Esophagus muscularis mucosa (tissue), 4 donors: ENCODE measurements at places on chromosomes 1 and 21. TPM values are rescaled to one million over a fixed set of nuclear protein-coding genes. Genes with fewer than 3 reads are reported as not detected.

Gene LHX4
- not detected for total RNA-seq

Gene REN
- not detected for total RNA-seq

Gene SPTA1
- total RNA-seq = 0.06 TPM

DNA sequence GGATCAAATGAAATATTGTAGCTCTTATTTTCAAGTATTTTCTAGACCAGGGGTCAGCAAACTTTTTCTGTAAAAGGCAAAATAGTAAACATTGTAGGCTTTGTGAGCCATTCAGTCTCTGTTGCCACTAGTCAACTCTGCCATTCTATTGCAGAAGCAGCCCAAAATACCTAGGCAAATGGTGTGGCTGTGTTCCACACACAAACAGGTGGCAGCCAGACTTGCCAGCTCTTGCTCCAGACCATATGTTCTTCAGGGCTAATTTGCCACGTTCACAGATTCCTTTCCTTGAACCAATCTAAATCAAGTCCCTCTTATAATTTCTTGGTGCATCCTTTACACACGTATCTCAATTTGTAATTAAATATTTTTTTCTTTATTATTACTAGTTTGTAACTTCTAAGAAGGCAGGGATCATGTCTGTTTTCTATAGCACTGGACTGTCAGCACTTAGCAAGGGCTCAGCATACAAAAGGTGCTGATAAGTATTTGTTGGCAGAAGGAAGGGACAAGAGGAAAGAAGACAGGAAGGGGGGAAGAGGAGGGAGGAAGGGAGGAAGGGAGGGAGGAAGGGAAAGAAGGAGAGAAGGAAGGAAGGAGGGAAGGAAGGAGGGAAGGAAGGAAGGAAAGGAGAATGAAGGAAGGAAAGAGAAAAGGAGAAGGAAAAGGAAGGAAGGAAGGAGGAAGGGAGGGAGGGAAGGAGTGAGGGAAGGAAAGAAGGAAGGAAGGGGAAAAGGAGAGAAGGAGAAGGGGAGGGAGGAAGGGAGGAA, 106.5 kb upstream of the EDEM3 start:
- no peak for DNase-seq

- no peak for DNase-seq
These were observed 14.6 kb upstream of the C1orf159 start for GRCh38 chr1:1130206-1131120.

GRCh38 chr21:38241029-38241740, 15.6 kb upstream of the KCNJ15 start:
- DNase-seq = no peak
